GM04504 (cell line): ENCODE measurements at places on chromosomes 4 and X.

DNA sequence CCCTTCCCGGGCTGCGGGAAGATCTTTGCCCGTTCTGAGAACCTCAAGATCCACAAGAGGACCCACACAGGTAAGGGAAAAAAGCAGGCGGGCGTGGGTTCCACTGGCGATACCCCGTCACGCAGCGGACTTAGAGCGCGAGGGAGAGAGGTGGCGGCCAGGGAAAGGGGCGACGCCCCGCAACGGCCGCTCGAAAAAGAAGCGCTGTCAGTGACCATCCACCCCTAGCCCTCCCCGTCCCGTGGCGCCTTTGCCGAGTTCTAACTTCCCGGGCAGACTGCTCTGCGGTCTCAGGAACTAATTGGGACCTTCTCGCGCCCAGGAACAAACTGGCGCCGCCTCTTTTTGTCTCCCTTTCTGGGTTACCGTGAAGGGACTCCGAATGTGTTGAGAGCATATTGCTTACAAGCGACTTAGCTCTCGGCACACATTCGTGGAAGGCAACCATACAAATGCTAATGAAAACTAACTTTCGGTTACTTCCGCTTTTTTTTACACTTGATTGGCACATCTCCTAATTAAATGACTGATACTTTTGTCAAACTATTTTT is 1.8 kb downstream of the ZIC3 start:
- DNase-seq = no peak

DNA sequence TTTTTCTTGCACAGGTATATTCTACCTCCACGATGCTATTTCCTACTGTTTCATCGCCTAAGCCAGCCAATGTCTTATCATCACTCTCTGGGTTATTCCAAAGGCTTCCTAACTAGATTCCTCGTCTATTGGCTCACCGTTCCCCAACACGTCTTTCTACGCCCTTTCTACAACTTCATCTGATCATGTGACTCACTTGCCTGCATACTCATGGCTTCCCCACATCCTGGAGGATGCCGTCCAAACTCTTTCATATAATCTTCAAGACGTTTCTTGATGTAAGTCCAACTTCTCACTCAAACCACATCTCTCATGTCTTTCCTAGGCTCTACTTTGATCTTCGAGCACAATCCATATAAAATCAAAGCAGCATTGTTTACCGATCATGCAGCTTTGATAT is 322.0 kb upstream of the PPARGC1A start:
- no peak for DNase-seq

- no peak for DNase-seq
Observed at GRCh38 chr4:91887926-91888325, 415.8 kb upstream of the GRID2 start.

DNA sequence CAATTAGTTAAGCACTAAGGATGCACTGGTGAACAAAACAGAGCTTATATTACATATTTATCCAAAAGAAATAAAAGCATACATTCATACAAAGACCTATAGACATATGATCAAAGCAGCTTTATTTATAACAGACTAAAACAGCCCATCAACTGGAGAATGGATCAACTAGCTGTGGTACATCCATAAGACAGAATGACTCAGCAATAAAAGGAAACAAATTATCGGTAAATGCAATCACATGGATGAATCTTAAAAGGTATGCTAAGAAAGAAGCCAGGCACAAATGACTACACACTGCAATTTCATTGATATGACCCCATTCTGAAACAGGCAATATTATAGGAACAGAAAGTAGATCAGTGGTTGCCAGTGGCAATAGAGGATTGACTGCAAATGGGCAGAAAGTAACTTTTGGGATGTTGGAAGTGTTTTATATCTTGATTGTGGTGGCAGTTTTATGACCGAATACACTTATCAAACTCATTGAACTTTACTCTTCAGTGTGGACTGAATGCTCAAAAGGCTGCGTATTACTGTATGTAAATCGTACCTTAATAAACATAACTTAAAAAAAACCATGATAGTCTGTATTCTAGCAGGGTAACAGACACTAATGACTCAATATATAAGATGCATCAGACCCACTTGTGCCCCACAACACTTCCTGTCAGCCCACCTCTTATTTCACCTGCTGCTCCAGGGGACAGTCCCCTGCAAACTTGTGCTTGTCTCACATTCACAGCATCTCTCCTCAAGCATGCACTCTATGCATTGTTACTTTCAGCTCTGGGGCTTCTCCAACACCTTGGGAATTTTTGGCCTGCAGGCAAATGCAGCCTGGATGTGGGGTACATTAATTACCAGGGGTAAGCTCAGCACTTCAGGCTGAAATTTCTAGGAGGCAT is 59.1 kb downstream of the MID1IP1 start:
- DNase-seq = no peak

GRCh38 chr4:8257854-8258253 is 11.7 kb upstream of the HTRA3 start:
- DNase-seq = no peak

DNA sequence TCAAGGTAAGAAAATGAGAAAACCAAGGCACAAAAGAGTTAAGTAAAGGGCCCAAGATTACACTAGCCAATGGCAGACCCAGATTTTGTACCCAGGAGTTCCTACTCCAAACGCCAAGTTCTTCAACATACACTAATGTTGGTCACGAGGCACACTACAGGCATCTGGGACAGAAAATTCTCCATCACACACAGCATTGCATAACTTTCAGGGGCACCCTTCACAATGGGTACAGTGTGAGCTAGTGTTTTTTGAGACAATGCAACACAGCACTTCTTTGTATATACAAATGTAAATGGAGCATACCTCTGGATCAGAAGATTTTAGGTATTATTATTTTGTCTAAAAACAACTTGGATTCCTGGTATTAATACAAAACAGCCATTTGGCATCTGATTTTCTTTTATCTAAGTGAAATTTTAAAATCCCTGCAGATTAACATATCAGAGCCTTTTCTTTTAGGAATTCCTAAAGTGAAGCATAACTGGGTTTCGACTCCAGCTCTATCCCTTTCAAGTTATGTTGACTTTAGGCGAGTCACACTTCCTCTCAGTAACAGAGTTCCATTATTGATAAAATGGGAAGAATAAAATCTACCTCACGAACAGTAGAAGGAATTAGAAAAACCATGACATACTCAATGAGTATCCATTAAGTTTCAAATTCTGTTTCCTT is 41.1 kb downstream of the ADGRA3 start:
- no peak for DNase-seq

DNA sequence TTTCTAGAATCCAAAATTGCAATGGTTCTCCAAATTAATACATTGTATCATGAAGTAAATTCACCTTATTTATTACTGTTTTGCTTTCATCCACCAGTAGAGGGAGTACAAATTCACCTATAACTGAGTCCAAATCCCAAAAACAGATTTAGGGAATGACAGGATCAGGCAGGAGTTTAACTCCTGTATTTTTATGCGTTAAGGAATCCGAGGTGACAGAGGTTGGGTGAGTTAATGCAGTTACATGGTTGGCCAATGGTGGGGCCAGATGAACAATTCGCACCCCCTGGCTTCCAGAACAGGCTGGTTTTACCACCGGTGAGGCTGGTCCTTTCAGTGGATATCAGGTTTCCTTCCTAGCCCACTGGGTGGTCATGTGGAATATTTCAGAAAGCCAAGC is 82.4 kb downstream of the MTNR1A start:
- no peak for DNase-seq

GRCh38 chr4:80179637-80180161 is 17.6 kb upstream of the PRDM8 start:
- no peak for DNase-seq

DNA sequence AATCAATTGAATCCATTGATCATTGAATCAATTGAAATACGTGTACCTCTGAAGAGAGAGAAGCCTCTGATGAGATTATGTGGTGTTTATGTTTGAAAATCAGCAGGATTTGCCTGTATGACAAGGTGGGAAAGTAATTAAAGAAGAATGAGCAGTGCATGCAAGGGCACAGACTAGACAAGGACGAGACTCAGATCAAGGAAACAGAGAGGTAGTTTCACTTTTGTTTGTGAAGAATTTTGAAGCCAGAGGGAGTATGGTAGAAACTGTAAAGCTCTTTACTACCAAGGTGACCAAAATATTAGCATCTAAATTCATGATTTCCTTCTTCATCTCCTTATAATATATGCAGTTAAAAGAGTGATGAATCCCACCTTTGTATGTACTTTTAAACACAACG is 1830.0 kb upstream of the IGFBP7 start:
- DNase-seq = no peak

DNA sequence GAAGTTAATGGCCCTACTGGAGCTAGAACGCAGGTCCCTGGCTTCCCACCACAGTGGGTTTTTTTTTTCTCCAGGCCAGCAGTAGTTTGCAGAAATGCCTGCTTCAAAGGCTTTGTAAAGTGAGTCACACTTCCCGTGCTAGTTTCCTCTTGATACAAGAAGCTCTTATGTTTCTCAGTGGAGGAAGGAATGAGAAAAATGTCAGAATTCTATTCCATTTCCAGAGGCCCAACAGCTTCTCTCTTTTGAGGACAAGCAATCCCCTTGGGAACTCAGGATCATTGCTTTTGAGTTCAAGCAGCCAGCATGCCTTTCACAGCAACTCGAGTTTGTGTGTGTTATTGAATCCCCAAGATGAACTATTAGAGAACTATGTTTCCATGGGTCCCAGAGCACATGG is 134.3 kb downstream of the GUCY2F start:
- peak; percentile 1 for DNase-seq

GRCh38 chrX:150365990-150366911 is 3.1 kb downstream of the MAMLD1 start:
- DNase-seq = no peak

DNA sequence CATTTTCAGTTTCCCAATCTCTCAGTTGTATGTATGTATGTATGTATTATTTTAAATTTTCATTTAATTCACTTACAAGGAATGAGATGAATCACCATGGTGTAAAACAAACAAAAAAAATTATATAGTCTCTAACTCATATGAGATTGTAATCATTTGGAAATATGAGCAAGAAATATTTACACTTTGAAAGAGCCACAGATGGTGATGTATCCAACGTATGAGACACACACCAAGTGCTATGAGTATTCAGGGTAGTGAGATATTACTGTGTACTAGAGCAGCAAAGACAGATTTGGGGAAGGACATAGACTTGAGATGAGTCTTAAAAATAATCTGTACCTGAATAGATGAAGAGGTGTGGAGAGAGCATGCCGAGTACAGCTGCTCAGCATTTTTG is 1154.4 kb downstream of the RAPGEF2 start:
- no peak for DNase-seq

- peak; percentile 13 for DNase-seq
Observed at GRCh38 chr4:53682196-53682595, 90.9 kb upstream of the LNX1 start.

GRCh38 chr4:179747218-179747910 is 2305.1 kb upstream of the AGA start:
- DNase-seq = no peak

GRCh38 chr4:145014365-145014764 is 83.6 kb downstream of the ANAPC10 start:
- DNase-seq = no peak

GRCh38 chr4:48645225-48645794 is 134.8 kb downstream of the FRYL start:
- no peak for DNase-seq

- no peak for DNase-seq
Observed at GRCh38 chrX:34638116-34638515, 19.0 kb downstream of the TMEM47 start.

GRCh38 chrX:79259073-79259689 is 108.0 kb downstream of the ITM2A start:
- DNase-seq = no peak

- no peak for DNase-seq
Observed at GRCh38 chr4:85708468-85708867, 233.5 kb downstream of the ARHGAP24 start.

- no peak for DNase-seq
Observed at GRCh38 chrX:133645256-133645655, 230.0 kb upstream of the GPC4 start.

DNA sequence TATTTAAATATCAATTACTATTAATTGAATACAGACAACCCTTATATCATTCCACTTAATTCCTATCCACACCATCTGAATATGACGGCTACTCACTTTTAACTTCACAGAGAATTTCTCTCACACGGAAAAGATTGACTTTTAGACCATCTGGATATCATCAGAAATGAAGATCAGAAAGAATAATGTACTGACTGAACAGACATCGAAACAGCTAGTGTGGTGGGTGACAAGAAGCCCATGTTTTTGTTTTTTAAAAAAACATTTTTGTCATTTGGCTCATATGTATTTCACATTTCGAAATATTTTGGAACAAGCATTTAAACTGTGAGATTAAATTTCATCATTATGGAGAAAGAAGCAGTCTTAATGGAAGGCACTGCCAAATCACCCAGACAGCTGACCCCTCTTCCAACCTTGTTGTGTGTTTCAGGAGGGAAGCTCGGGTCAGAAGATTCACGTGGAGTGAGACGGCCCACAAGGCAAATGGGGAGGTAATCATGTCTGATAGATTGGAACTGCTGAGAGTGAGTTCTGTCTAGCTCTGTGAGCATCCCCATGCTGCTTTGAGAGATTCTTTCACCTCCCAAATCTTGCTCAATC is 204.2 kb upstream of the RASGEF1B start:
- DNase-seq = no peak

DNA sequence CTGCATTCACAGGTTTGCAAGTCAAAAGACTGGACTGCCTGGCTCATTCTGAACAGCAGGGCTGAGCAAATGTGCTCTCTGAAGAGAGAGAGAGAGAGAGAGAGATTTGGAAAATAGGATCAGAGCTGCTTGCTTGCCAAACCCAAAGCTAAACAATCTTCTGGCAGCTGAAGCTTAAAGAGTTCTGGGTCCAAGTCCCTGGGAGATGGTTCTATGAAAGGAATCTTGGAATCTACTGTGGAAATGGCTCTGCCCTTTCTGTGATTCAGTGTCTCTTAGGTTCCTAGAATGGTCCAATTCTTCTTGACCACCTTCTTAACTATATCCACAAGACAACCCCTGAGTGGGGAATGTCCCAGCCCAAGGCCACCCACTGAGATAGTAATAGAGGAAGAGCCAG is 66.1 kb upstream of the EFNB1 start:
- DNase-seq = no peak

- no peak for DNase-seq
Observed at GRCh38 chrX:118943102-118943501, 31.3 kb upstream of the LONRF3 start.

DNA sequence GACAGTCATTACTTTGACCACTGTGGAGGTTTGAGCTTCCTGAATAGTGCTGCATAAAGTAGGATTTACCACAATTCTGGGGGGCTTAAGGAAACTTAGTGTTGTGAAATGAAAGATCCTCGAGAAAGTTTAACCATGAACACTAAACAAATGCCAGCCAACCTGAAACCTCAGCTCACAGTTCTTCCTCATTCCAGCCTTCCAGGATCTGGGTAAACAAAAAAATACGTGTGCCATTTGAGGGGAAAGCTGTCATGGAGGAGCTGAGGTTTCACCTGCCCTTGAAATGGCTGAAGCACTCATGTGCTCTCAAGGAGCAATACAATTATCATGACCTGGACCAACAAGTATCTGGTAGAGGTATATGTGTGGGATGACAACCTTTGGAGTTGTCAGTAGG is 142.7 kb downstream of the NPNT start:
- DNase-seq = no peak

- no peak for DNase-seq
Observed at GRCh38 chr4:165312506-165312905, 15.0 kb upstream of the MSMO1 start.
